ENCODE measurements at places on chromosomes 5 and 9.

DNA sequence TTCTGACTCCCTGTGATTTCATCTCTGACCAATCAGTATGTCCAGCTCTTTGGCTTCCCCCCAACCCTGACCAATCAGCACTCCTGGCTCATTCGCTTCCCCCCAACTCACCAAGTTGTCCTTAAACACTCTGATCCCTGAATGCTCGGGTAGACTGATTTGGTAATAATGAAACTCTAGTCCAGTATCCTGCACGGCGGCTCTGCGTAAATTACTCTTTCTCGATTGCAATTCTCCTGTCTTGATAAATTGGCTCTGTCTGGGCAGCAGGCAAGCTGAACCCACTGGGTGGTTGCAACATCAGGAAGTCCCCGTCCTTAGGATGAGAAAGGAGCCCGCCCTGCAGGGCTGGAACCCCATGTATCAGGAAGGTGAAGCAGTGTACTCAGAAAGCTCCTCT, 10.4 kb downstream of the FCN2 start:
- no peak for DNase-seq

- no peak for DNase-seq
These were observed 2.7 kb upstream of the ITK start for GRCh38 chr5:157177953-157178352.

DNA sequence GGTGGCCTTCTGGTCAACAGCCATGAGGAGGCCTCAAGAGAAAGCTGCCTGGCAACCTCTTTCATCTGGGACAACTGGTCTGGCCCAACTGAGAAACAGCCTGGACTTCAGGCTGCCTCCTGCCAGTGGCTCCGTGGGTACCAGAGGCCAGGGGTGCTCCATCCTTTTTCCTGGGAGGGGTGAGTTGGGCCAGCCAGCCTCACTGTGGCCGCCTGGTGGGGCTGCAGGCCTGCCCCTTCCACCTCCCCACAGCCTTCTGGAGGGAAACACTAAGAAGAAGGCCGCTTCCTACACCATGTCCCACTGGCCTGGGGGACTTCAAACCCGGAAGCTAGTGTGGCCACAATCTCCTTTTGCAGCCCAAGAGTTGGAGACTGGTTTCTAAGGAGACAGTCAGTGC, 13.8 kb upstream of the NKD2 start:
- DNase-seq: no peak

- no peak for DNase-seq
These were observed 2.4 kb downstream of the TPM2 start for GRCh38 chr9:35687306-35687705.

- DNase-seq: no peak
These were observed 420.3 kb downstream of the GABRG2 start for GRCh38 chr5:162487528-162488525.

GRCh38 chr5:24388448-24388847, 256.3 kb downstream of the CDH10 start:
- no peak for DNase-seq

DNA sequence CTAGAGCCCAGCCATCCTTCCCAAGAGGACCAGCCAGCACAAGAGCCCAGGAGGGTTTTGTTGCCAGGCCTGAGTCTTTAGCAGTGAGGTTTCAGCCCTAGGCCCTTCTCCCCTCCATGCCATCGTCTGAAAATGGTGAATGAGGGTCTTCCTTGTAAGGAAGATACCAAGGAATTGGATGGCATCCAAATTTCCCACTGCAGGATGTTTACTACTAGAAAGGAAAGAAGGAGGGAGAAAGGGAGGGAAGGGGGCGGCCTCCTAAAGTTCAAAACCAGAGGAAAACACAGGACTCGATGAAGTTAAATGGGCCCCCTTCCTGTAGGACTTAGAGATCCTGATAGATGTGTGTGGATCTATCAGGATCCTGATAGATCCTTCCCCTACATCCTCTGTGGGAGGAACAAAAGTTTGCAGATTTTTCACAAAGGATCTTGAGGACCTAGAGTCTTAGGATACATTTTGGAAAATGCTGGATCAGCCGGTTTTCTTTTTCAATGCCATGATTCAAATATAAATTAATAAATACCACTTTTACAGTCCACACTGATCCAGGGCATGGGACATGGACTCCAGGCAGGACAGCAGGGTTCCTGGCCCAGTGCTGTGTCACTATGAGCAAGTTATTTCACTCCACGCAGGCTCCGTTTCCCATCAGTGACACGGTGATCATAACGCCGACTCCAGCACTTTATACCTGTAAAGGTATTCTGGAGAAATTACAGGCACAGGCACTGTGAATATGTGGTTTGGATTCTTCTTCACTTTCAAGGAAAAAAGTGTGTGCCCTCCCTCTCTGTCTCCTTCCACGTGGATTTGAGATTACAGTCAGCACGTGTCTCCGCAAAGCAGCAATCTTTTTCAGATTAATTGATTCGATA, 40.9 kb downstream of the C5orf15 start:
- no peak for DNase-seq

GRCh38 chr9:134795446-134795845, 85.2 kb upstream of the FCN2 start:
- DNase-seq: no peak

- DNase-seq: no peak
These were observed 375.2 kb upstream of the TLE4 start for GRCh38 chr9:79196606-79197005.

GRCh38 chr5:130109152-130109551, 204.9 kb downstream of the CHSY3 start:
- DNase-seq: peak; percentile 58

GRCh38 chr9:9091387-9091786, 1291.8 kb upstream of the DMAC1 start:
- no peak for DNase-seq

GRCh38 chr5:66960369-66961137, 236.0 kb downstream of the CD180 start:
- no peak for DNase-seq

GRCh38 chr9:108441726-108442125, 414.1 kb downstream of the ACTL7B start:
- DNase-seq: no peak

DNA sequence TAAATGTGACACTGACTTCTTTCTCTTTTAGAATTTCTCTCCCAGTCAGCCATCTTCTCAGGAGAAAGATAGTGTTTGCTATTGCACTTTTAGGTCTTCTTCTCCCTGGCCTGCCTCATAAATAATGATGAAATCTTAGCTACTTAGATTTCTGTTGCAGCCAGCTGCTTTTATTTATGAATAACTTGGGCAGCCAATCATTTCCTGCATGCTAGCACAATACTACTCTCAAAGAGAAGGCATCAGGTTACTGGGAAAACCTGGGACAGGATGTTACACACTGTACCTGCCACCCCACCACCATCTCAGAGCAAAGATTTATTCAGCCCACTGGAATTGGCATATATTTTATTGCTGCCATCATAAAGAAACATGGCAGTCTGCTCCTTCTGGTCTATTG, 266.6 kb downstream of the PRELID2 start:
- DNase-seq: no peak

DNA sequence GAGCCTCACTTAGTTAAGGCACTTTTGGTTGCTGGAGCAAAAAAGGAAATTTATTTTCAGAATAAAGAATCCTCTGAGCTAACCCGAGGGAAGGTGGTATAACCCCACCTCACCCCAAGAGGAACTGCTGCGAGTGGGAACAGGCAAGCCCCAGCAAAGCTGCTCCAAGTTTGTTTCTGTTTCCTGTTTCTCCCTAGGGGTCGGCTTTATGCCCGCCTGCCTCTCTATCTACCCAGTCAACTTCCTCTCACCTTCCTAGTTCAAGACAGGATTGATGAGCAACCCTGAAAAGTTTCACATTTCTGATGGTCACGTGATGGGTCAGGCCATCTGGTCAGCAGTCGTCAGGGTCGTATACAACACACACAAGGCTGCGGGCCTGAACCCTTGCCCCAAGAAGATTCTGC, 31.1 kb downstream of the TRIO start:
- DNase-seq: no peak

- DNase-seq: no peak
These were observed 48.9 kb downstream of the DYNC2I2 start for GRCh38 chr9:128607642-128608350.

DNA sequence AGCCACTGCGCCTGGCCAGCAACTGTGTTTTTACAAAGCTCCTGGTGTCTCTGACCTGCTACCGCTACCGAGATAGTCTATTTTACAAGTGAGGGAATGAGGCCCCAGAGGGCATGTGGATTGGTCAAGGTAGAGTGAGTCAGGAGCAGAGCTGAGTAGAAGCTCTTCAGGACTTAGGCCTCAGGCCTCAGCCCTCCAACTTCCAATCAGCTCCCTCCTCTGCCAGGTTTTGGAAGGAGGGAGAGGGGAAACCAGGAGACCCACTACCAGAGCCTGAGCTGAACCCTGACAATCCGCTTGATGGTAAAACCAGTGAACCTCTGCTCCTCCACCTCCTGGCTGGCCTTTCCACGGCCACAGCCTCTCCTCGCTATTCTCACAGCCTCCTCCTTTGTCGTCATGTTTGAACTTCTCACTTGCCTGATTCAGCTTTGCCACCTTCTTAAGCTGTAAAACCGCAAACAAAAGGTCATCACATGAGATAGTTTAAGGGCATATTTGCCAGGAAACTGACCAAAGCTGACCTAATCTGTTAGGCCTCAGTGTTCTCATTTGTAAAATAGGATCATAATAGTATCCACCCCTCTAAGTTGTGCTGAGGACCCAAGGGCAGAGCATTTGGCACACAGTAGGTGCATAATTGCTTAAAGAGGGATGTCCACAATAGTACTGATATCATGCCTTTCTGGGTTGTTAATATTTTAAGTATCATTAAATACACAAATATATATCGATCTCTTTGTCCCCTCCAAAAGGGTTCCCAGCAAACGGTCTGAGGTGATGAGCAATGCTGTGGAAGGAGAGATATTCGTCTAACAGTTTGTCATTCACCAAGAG, 1.7 kb downstream of the TRAF1 start:
- no peak for DNase-seq

GRCh38 chr5:19795218-19795617, 192.8 kb downstream of the CDH18 start:
- no peak for DNase-seq

DNA sequence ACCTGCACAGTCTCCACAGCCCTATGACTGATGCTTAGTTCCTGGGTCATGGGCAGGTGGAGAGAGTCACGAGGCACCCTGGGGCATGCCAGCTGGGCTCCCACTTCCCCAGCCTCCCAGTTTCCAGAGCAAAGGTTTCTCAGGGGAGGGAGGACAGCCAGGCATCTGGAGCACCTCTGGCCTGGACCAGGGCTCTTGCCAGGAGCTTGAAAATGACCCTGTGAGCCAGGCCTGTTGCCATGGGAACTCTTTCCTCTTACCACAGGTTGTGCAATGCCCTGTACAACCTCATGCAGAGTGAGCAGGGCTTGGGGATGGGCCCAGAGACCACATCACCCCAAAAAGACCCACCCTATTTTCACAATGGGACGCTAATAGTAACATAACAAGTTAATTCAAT, 113.1 kb downstream of the PSD2 start:
- DNase-seq: no peak

DNA sequence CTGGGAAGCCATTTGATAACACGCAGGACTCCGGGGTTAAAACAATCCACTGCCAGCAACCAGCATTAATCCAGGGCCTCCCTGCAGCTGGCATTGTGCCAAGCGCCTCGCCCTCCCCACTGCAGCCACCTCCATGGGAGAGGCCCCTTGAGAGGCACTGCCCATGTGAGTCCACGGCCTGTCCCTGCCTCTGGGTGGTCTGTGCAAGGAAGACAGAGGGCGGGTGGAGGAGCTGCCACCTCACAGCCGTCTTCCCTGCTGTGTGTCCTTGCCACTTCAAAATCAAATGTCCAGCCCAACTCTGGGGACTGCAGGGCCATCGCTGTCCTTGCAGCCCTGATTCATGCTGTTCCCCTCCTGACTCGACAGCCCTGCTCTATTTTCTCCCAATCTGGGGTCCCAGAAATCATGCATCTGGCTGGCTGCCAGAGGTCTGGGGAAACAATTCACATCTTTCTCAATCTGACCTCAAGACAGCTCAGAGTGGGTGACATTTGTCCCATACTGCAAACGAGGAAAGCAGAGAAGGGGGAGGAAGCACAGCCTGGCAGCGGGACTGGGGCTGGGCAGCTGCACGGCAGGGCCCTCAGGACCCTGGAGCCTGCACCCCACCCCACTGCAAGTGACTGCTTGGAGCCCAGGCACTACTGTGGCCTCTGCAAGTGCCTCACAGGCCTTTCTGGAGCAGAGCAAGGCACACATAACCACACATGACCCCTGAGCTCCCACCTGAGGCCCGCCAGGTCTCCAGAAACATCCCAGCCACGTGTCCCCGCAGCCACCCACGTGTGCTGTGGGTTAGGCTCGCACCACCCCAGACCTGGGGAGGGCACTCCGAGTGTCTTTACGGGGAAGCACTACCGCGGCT, 15.7 kb downstream of the BRD3OS start:
- no peak for DNase-seq

DNA sequence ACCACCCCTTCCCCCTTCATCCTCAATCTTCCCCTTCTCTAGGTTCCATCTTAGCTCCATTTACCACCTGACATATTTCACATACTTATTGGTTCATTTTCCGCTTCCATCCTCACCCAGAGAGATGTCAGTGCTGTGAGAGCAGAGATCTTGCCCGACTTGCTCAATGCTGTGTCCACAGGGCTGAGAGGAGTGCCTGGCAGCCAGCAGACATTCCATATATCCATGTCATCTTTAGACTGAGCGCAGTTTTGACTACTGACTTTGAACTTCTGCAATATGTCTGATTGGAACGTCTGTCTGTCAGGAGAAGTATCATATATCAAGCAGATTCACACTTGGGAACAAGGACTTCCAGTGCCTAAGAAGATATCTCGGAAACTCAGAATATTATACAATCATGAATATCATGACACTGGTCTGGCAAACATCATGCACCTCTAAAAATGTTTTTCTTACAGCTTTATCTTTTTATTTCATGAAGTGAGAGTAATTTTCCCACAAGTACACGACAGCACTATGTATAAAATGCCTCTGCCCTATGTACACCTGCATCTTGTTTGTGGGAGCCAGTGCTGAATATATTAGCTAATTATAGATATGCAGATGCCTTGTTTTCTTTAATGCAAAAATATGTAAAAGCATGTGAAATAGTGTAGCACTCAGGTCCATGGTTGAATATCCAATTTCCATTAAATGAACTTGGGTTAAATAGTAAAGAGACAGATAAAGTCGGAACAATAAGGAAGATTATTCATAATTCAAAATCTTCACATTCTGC, 454.0 kb upstream of the DAP start:
- no peak for DNase-seq

DNA sequence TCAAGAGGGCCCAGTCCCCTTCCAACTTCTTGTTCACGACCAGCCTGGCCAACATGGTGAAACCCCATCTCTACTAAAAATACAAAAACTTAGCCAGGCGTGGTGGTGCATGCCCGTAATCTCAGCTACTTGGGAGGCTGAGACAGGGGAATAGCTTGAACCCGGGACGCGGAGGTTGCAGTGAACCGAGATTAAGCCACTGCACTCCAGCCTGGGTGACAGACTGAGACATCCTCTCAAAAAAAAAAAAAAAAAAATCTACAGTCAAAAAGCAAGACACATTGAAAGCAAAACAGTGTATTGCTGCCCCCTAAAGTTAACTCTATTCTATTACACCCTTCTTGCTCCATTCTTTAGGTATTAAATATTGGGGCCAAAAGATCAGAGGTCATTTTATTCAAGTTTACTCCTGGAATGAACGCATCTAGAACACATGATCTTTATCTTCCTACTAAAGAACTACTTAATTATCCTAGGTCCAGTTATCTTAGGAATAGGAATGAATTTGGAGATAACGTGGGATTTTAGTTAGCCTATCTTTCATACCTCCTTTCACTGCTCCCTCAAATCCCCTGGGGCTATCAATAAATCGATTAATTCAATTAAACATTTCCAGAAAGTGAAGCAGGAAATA, 2.4 kb downstream of the ATG12 start:
- DNase-seq: peak; percentile 60

Measured in AML-193 (cell line).